ENCODE measurements at places on chromosomes 16 and 17.
A peak's percentile ranks its signal among the peaks of the same experiment; 100 is the strongest.

DNA sequence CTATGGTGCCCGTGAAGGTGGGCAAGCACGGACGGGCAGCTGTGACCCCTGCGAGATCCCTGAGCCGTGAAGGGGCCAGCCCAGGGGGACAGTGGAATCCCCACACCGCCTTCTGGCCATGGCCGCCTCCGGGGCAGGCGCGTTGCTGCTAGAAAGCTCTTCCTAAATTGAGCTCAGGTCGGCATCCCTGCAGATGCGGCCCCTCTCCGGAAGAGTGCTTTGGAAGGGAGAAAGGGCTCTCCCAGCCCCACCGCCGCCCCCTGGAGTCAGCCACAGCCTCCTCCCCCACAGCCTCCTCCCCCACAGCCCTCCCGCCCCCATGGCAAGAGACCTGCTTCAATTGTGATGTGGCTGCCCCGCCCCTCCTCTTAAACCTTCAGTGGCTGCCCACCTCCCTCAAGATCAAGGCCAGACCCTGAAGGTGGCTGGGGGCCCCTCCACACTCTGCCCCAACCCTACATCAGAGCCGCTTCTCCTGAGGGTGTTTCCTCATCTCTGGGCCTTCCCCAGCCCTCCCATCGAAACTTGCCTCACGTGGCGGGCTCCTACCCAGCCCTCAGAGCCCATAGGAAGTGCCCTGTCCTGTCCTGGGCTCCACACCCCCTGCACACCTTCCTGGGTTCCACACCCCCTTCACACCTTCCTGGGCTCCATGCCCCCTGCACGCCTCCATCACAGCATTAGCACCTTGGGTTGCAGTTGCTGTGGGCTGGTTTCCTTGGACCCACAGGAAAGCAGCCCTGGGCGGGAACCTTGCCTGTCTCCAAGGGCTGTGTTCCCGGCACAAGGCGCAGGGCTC lies 5.5 kb upstream of the CBFA2T3 start:
- no peak for DNase-seq

DNA sequence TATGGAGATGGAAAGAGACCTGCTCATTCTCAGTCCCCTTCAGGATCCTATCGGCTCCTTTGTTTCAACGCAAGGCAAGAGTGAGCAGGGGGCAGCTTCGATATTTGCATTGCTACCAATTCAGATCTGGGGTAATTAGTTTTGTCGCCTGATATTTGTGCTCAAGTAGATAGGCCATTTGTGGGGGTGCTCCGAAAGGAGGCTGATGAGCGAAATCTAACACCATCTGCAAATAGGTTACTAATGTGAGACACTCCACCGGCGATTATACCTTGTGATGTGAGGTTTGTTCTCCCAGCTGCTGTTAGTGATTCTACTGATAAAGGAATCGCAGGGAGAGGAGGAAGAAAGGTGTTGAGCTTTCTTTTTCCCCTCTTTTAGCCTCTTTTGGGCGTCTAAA lies 31.5 kb downstream of the WSCD1 start:
- DNase-seq, result no peak

GRCh38 chr16:57701759-57702371 lies 7.3 kb downstream of the DRC7 start:
- no peak for DNase-seq

- DNase-seq, result no peak
These were observed 83.2 kb downstream of the WSCD1 start for GRCh38 chr17:6153375-6153774.

GRCh38 chr16:789191-789850 lies 901 bp downstream of the CHTF18 start:
- no peak for DNase-seq

- no peak for DNase-seq
These were observed 4.6 kb upstream of the ITGAE start for GRCh38 chr17:3805581-3805980.

GRCh38 chr17:77254951-77255825 lies 114.4 kb downstream of the SEC14L1 start:
- peak; percentile 95 for DNase-seq

GRCh38 chr16:16183562-16183961 lies 39.7 kb downstream of the ABCC6 start:
- no peak for DNase-seq

DNA sequence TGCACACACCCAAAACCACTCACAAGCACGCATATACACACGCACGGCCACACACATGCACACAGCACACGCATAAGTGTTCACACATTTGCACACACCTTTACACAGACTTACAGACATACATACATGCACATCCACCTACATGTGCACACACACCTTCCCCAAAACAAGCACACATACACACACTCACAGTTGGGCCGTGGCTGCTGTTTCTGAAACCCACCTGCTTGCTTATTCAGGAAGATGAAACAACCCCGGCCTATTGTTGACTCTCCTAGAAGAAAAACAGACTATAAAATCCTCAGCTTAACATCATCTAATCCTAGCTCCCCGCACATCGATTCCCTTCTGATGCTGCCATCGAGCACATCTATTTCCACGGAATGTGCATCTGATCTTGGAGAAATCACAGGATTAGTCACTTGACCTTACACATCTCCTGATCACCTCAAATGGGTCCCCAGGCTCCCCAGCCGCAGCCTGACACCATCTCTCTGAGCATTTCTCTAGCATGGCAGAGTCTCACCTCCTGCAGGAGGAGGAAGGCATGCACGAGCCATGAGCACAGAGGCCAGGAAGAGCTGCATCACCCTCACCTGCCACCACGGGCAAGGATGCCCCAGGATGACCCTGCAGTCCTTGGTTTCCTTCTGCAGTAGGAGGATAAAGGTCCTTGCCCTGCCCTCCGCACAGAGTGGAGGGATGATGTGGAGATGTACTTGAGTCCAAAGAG lies 105.8 kb upstream of the CDH5 start:
- DNase-seq, result no peak

DNA sequence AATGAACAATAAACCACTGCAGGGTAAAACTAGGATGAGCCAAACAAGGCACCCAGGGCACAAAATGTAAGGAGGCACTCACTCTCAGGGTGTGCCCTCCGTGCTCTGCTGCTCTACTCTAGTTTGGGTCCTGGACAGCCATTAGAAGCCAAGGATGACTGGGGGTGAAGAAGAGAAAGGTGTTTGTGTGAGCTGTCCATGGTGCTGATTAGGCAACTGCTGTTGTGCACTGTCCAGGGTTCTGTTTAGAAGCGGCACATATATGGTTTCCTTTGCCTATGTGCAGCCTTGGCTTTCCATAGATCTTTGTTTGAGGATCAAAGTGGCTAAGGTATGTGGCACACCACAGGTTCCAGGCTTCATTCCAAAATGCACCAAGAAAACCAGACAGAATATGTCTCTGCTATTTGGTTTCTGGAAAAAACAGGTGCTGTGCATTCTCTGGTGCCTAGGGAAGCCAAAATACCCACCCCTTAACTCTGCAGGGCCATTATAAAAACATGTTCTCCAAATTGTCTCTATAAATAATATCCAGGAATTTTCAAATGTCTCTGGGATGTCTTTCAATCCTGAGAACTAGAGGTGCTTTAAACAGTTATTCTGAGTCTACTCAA lies 123.5 kb downstream of the CBLN1 start:
- DNase-seq, result peak; percentile 24

GRCh38 chr16:31301708-31302400 lies 42.1 kb downstream of the ITGAM start:
- DNase-seq, result peak; percentile 20

Measured in EH (cell line).